NCI-H187 (cell line): ENCODE measurements at places on chromosomes 13 and 19.

GRCh38 chr19:406135-406781, 2.7 kb downstream of the C2CD4C start:
- no peak for DNase-seq

- no peak for DNase-seq
Measured at GRCh38 chr19:10946958-10947657, 13.7 kb upstream of the SMARCA4 start.

DNA sequence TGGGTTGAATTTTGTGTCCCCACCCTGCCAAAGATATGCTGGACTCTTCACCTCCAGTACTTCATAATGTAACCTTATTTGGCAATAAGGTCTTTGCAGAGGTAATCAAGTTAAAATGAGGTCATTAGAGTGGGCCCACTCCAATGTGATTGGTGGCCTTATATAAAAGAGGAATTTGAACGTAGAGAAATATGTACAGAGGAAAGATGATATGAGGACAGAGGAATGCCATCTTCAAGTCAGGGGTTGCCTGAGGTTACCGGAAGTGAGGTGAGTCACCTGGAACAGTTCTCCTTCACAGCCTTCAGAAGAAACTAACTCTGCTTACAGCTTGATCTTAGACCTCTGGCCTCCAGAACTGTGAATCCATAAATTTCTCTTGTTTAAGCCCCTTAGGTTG, 69.9 kb downstream of the GPC5 start:
- DNase-seq: no peak

DNA sequence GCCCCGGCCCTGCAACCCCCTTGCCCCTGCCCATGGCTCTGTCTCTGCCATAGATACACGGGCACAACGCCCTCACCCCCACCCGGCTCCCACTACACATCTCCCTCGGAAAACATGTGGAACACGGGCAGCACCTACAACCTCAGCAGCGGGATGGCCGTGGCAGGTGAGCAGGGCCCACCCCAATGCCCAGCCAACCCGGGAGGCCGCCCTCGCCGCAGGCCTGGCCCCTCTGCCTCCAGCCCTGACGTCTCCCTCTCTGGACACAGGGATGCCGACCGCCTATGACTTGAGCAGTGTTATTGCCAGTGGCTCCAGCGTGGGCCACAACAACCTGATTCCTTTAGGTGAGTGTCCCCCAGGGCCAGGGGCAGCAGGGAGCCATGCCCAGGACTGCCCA, 7.7 kb downstream of the YIPF2 start:
- DNase-seq: no peak

DNA sequence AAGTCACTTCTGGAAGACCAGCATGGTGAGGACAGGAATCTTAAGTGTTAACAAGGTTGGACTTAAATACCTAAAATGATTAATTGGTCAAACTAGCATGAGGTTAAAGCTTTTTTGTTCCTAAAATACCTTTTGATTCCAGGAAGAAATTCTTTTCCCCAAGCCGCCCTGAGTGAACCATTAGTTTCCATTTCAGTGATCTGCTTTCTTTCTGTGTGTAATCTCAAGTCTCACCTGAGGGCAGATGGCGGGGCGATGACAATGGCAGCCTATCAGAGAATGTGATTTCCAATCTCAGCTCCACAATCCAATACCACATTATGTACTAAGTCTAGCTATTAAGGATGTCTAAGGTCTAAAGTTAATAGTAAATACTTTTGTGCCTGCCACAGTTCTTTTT, 390.9 kb upstream of the SGCG start:
- no peak for DNase-seq
